DND-41 (cell line): ENCODE measurements at places on chromosomes 4 and X.

GRCh38 chr4:145446184-145446583 lies 35.5 kb upstream of the SMAD1 start:
- no peaks in the 10 kb centered on the region for H3K36me3 ChIP-seq
- H3K27ac ChIP-seq, result no peak overlapping the region
- DNase-seq, result no peak
- no peaks in the 10 kb centered on the region for H3K27me3 ChIP-seq

- no peaks in the 10 kb centered on the region for H3K36me3 ChIP-seq
- H3K27me3 ChIP-seq, result no peaks in the 10 kb centered on the region
- DNase-seq, result no peak
- H3K4me1 ChIP-seq, result no peaks in the 10 kb centered on the region
Measured at GRCh38 chr4:151304755-151305154, 20.6 kb downstream of the SH3D19 start.

GRCh38 chrX:133555782-133556458 lies 140.6 kb upstream of the GPC4 start:
- no peaks in the 10 kb centered on the region for H3K4me1 ChIP-seq
- DNase-seq, result no peak
- no peaks in the 10 kb centered on the region for H3K36me3 ChIP-seq
- no peak overlapping the region for H3K27ac ChIP-seq
- H3K27me3 ChIP-seq, result no peaks in the 10 kb centered on the region
- H3K4me3 ChIP-seq, result no peak overlapping the region

GRCh38 chr4:124745985-124746801 lies 33.7 kb upstream of the ANKRD50 start:
- H3K4me1 ChIP-seq, result no peaks in the 10 kb centered on the region
- no peaks in the 10 kb centered on the region for H3K27me3 ChIP-seq

DNA sequence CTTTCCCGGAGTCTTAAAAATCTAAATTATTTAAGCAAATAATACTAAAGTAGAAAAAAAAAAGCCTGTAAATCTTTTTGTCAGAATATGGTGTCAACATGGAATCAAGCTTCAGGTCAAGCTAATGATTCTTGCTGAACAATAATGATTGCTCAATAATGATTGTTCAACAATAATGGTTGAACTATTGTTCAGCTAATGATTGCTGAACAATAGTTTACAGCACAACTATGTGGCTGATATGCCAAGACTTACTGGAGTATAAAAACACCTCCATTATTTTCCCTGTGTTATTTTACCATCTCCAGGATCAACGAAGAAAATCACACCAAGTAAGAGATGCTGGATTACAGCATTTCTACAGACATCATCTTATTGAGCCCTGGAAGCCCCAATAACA lies 35.1 kb upstream of the SMIM31 start:
- H3K27ac ChIP-seq, result no peak overlapping the region
- H3K4me3 ChIP-seq, result no peak overlapping the region
- H3K27me3 ChIP-seq, result no peaks in the 10 kb centered on the region
- H3K4me1 ChIP-seq, result no peaks in the 10 kb centered on the region

- no peaks in the 10 kb centered on the region for H3K27me3 ChIP-seq
- no peaks in the 10 kb centered on the region for H3K4me1 ChIP-seq
- H3K4me3 ChIP-seq, result no peak overlapping the region
- no peak for DNase-seq
- H3K27ac ChIP-seq, result no peak overlapping the region
- H3K36me3 ChIP-seq, result no peaks in the 10 kb centered on the region
Measured at GRCh38 chr4:160371446-160371845, 1268.6 kb downstream of the RAPGEF2 start.

DNA sequence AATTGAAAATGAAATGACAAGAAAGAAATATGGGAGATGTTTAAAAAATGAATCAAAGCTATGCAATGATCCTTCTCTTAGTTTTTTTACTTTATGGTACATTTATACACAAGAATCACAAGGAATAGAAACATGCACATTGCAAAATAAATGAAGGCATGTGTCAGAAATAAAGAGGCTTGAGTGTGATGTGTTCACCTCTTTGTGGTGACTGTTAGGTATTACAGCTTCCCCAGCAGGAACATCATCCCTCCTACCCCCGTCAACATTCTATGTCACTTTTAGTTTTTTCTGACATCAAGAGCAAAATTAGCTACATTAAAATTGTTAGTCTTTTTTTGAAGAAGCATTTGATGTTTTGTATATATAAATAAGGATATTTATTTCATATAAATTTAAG lies 214.8 kb downstream of the SLC4A4 start:
- H3K27me3 ChIP-seq, result no peaks in the 10 kb centered on the region
- H3K4me1 ChIP-seq, result no peaks in the 10 kb centered on the region
- DNase-seq, result no peak
- no peak overlapping the region for H3K4me3 ChIP-seq
- H3K36me3 ChIP-seq, result no peaks in the 10 kb centered on the region
- H3K27ac ChIP-seq, result no peak overlapping the region

- peaks cover 94% of the 10 kb centered on the region for H3K36me3 ChIP-seq
- H3K4me1 ChIP-seq, result no peaks in the 10 kb centered on the region
- H3K27ac ChIP-seq, result no peak overlapping the region
- H3K27me3 ChIP-seq, result no peaks in the 10 kb centered on the region
- no peak overlapping the region for H3K4me3 ChIP-seq
Measured at GRCh38 chr4:68326141-68326540, 23.7 kb downstream of the YTHDC1 start.

DNA sequence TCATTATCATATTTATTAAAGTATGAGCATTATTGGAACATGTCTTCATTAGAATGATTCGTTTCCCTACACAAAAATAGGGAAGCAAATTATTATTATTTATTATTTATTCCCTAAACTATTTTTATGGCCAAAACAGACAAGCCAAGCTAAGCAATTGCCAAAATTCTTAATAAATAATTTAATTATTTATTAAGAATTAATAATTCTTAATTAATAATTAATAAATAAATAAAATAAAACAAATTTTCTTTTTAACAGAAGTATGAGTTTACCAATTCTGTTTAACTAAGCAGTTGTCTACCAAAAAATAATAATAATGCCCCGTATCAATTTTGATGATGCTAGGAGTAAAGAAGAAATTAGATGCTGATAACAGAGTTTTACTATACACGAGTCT lies 1080.8 kb upstream of the AGA start:
- H3K27ac ChIP-seq, result no peak overlapping the region
- no peaks in the 10 kb centered on the region for H3K27me3 ChIP-seq
- H3K36me3 ChIP-seq, result no peaks in the 10 kb centered on the region
- no peak for DNase-seq
- H3K4me3 ChIP-seq, result no peak overlapping the region
- H3K4me1 ChIP-seq, result no peaks in the 10 kb centered on the region

GRCh38 chr4:155076256-155076785 lies 132.1 kb upstream of the NPY2R start:
- no peaks in the 10 kb centered on the region for H3K4me1 ChIP-seq
- H3K27ac ChIP-seq, result no peak overlapping the region
- no peaks in the 10 kb centered on the region for H3K36me3 ChIP-seq
- no peaks in the 10 kb centered on the region for H3K27me3 ChIP-seq
- H3K4me3 ChIP-seq, result no peak overlapping the region

- no peak for DNase-seq
- no peak overlapping the region for H3K4me3 ChIP-seq
- no peaks in the 10 kb centered on the region for H3K4me1 ChIP-seq
- no peaks in the 10 kb centered on the region for H3K27me3 ChIP-seq
- H3K36me3 ChIP-seq, result peaks cover 79% of the 10 kb centered on the region
Measured at GRCh38 chr4:2716236-2716635, 39.9 kb downstream of the TNIP2 start.

- no peaks in the 10 kb centered on the region for H3K36me3 ChIP-seq
- peaks cover 38% of the 10 kb centered on the region for H3K4me1 ChIP-seq
- no peaks in the 10 kb centered on the region for H3K27me3 ChIP-seq
- peak; percentile 60 for DNase-seq
Measured at GRCh38 chrX:132491191-132491590, 2.4 kb upstream of the MBNL3 start.

DNA sequence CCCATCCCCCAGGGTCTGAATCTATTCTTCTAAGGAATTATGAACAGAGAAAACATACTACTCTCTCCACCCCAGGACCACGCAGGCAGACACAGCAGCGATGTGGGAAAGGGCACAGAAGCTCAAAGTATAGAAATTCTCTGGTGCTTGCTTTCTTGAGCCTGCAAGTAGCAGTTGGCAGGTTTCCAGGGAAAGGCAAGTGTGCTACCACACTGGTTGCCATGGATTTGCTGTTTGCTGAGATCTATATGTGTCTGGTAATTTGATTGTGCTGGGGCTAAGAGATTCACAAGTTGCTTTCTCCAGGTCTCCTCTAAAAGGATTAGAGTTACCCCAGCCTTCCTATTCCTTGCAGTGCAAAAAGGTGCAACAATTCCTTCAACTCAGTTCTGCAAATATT lies 83.1 kb downstream of the GUCY2F start:
- H3K27ac ChIP-seq, result no peak overlapping the region
- H3K27me3 ChIP-seq, result no peaks in the 10 kb centered on the region
- DNase-seq, result no peak
- H3K4me3 ChIP-seq, result no peak overlapping the region
- no peaks in the 10 kb centered on the region for H3K4me1 ChIP-seq

GRCh38 chrX:66634272-66634671 lies 4.6 kb downstream of the EDA2R start:
- DNase-seq, result no peak
- no peaks in the 10 kb centered on the region for H3K27me3 ChIP-seq
- H3K36me3 ChIP-seq, result no peaks in the 10 kb centered on the region
- H3K4me3 ChIP-seq, result no peak overlapping the region
- no peaks in the 10 kb centered on the region for H3K4me1 ChIP-seq

DNA sequence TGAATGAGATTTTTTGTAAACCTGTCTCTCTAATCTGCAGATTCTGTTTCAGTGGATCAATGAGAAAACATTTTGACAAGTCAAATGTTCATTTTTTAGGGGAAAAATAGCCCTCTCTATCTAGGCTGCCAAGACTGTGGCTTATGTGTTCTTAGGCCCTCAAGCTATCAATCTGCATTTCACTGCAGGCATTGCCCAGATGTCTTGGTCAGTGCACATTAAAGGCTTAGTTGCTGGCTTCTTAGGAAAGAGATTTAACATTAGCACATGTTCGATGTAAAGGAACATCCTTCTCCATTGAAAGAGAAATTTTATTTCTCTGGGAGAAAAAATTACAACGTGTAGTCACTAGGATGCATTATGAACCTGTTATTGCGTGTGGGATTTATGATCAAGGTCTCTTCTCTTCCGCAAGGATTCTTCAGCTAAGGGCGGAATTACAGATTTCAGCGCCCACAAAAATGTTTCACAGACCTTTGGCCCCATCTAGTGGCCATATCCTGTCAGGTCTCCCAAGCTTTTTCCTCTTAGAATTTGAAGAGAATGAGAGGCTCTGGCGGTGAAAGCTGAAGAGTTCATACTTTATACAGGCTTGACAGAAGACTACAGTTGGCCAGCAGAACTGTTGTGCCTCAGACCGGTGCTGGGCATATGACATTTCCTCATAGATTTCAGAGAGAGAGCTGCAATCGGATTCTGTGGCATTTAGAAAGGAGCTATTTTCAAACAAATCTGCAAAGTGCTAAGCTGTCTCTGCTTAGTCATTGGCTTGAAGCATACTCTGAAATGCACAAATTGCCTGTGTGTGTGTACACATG lies 144.6 kb upstream of the NOCT start:
- no peak overlapping the region for H3K27ac ChIP-seq
- H3K27me3 ChIP-seq, result peaks cover 3% of the 10 kb centered on the region
- H3K36me3 ChIP-seq, result no peaks in the 10 kb centered on the region
- H3K4me1 ChIP-seq, result no peaks in the 10 kb centered on the region

DNA sequence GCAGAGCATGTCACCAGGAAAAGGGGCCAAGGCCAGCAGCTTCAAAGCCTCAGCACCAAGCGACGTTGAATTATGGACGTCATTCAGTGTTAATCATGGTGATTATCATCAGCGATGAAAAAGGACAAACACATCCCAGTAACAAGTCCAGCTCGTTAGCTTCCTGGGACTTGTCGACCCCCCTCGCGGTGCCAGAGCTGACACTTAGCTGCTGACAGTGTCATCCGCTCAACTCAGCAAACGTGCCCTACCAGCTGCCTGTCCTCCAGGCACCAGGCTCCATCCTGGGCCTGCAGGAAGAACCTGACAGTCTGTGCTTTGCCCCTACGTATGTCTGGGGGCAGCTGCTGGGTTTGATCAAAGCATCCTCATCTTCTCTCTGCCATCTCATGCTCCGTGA lies 137.0 kb upstream of the PSAPL1 start:
- no peaks in the 10 kb centered on the region for H3K4me1 ChIP-seq
- H3K36me3 ChIP-seq, result no peaks in the 10 kb centered on the region
- no peaks in the 10 kb centered on the region for H3K27me3 ChIP-seq
- no peak overlapping the region for H3K27ac ChIP-seq
- H3K4me3 ChIP-seq, result no peak overlapping the region

- H3K27ac ChIP-seq, result no peak overlapping the region
- H3K4me3 ChIP-seq, result no peak overlapping the region
- DNase-seq, result no peak
- H3K4me1 ChIP-seq, result no peaks in the 10 kb centered on the region
Measured at GRCh38 chr4:84579403-84579776, 3.5 kb upstream of the CDS1 start.

DNA sequence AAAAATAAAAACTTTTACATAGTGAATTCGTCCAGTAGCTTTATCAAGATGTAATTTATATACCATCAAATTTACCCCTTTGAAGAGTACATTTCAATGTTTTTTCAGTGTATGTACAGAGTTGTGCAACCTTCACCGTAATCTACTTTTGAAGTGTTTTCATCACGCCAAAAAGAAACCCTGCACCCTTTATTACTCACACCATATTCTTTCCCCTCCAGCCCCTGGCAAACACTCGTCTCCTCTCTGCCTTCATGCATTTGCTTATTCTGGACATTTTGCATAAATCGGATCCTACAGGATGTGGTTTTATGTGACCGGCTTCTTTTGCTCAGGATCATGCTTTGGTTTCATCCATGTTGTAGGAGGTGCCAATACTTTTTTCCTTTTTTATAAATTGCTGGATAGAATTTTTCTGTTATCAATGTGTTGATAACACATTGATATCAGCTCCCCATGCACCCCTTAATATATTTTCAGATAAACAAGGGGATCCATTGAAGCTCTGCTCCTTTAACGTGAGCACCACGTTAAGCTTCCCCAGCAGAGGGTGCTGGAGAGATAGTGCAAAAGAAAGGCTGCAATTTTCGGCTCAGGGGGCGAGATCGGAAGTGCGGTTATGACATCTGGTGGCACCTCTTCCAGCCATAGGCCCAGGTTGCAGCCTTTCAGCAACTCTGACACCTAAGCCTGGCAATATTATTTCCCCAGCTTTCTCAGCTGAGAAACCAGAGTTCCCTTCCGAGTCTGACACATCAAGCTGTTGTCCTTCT lies 100.1 kb upstream of the VCX3B start:
- no peak overlapping the region for H3K4me3 ChIP-seq
- H3K4me1 ChIP-seq, result no peaks in the 10 kb centered on the region
- no peak overlapping the region for H3K27ac ChIP-seq
- no peaks in the 10 kb centered on the region for H3K36me3 ChIP-seq
- H3K27me3 ChIP-seq, result no peaks in the 10 kb centered on the region

- no peaks in the 10 kb centered on the region for H3K4me1 ChIP-seq
- H3K4me3 ChIP-seq, result no peak overlapping the region
- no peaks in the 10 kb centered on the region for H3K36me3 ChIP-seq
Measured at GRCh38 chrX:91435395-91435794, 756 bp downstream of the PABPC5 start.

DNA sequence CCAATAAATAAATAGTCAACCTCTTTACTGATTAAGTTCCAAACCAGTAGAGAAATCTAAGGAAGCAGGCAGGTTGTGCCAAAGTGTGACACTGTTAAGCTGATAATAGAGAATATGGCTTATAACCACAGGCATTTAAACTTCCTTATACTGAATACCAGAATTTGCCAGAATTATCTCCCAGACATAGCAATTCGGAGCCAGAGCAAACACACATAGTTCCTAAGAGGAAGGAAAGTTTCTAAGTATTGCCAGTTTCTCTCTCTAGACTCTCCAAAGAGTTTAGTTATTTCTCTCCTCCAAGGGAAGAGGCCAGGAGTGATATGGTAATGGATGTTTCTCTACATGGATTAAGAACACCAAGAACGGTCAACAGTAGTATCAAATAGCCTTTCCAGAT lies 191.7 kb upstream of the CPEB2 start:
- no peak overlapping the region for H3K27ac ChIP-seq
- no peaks in the 10 kb centered on the region for H3K27me3 ChIP-seq
- DNase-seq, result no peak
